Stomach (tissue), 19 donors: ENCODE measurements at places on chromosomes 4 and X.

GRCh38 chrX:50865311-50865710 lies 45.2 kb upstream of the BMP15 start:
- no peak for DNase-seq

- DNase-seq: no peak
These were observed 583.9 kb downstream of the KCTD8 start for GRCh38 chr4:43864616-43865146.

GRCh38 chr4:182854466-182854865 lies 62.7 kb downstream of the DCTD start:
- no peak for DNase-seq

DNA sequence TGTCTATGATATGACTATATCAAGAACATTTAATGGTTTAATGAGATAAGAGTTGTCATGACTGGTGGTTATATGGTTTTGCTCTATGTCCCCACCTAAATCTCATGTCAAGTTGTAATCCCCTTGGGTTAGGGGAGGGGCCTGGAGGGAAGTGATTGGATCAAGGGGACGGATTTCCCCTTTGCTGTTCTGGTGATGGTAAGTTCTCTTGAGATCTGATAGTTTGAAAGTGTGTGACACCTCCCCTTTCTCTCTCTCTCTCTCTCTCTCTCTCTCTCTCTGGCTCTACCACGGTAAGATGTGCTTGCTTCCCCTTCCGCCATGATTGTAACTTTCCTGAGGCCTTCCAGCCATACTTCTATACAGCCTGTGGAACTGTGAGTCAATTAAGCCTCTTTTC lies 803.4 kb downstream of the TRIML1 start:
- DNase-seq: no peak

DNA sequence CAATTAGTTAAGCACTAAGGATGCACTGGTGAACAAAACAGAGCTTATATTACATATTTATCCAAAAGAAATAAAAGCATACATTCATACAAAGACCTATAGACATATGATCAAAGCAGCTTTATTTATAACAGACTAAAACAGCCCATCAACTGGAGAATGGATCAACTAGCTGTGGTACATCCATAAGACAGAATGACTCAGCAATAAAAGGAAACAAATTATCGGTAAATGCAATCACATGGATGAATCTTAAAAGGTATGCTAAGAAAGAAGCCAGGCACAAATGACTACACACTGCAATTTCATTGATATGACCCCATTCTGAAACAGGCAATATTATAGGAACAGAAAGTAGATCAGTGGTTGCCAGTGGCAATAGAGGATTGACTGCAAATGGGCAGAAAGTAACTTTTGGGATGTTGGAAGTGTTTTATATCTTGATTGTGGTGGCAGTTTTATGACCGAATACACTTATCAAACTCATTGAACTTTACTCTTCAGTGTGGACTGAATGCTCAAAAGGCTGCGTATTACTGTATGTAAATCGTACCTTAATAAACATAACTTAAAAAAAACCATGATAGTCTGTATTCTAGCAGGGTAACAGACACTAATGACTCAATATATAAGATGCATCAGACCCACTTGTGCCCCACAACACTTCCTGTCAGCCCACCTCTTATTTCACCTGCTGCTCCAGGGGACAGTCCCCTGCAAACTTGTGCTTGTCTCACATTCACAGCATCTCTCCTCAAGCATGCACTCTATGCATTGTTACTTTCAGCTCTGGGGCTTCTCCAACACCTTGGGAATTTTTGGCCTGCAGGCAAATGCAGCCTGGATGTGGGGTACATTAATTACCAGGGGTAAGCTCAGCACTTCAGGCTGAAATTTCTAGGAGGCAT lies 59.1 kb downstream of the MID1IP1 start:
- no peak for DNase-seq

GRCh38 chr4:84927428-84927827 lies 39.1 kb downstream of the WDFY3 start:
- DNase-seq: no peak

DNA sequence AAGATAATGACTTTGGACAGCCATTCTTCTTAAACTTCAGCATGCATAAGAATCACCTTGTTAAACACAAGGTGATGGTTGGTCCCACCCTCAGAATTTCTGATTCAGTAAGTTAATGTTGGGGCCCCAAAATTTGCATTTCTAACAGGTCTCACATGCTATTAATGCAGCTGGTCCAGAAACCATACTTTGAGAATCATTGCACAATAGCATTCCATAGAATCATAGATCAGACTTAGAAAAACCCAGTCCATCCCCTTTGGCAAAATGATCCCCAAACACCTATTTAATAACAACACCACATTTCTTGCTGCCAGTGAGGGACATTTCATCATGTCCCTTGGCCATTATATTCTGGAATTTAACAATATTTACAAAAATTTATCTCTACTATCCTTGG lies 6.2 kb upstream of the MGAT4D start:
- no peak for DNase-seq

GRCh38 chr4:26372076-26372475 lies 51.3 kb downstream of the RBPJ start:
- DNase-seq: no peak

GRCh38 chr4:42420140-42420539 lies 22.9 kb downstream of the SHISA3 start:
- no peak for DNase-seq

DNA sequence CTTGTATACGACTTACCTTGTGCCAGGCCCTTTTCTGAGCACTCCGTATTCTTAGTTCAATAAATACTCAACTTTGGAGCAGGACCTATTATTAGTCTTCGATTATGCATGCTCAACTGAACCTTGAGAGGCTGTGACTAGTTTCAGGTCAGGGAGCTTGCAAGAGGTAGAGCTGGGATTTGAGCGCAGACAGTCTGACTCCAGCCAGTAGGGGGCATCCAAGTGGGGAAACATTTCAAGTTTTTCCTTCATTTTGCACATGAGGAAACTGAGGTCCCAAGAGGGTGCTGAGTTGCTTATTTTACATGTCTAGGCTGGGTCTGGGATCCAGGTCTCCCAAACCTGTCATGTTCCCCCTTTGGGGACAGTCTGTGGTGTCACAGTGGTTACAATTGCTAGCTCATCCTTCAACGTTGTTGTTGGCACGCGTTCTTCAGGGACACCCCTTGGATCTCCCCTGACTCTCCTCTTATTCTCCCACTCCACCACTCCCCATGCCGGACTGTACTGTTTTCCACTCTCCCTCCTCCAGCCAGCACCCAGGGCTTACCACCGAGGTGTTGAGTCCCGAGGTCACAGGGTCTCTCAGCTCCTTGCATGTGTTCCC lies 6.7 kb upstream of the PRICKLE3 start:
- peak; percentile 51 for DNase-seq

GRCh38 chr4:155999725-156000124 lies 46.1 kb upstream of the CTSO start:
- DNase-seq: no peak

GRCh38 chrX:146433771-146434170 lies 375.8 kb upstream of the CXorf51B start:
- no peak for DNase-seq

GRCh38 chr4:1330761-1331590 lies 16.0 kb upstream of the UVSSA start:
- no peak for DNase-seq

- DNase-seq: no peak
These were observed 20.2 kb downstream of the SETD7 start for GRCh38 chr4:139535871-139536234.

DNA sequence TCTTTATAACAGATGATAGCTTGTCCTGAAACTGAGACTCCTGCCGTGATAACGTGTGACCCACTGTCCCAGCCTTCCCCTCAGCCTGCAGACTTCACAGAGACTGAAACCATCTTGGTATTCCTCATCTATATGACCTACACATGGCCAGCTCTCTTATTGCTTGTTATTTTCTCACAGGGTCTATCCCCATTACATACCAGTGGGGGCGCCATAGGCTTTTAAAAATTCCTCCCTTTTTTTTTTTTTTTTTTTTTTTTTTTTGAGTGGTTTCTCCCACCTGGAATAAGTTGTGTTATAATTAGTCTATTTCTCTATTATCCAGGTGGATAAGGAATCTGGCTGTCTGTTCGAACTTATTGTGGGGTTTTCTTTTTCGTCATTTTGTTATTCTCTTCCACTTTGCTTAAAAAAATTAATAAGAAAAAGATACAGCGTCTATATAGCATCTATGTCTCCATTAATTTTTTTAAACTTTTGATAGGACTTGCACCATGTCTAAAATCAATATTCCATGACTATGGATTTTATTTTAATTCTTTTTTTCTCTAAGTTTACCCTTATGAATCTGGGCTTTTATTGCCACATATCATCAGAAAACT lies 47.2 kb downstream of the GYG2 start:
- peak; percentile 23 for DNase-seq

- no peak for DNase-seq
These were observed 6.3 kb upstream of the TAB3 start for GRCh38 chrX:30895370-30895769.

- no peak for DNase-seq
These were observed 229.9 kb upstream of the BOD1L1 start for GRCh38 chr4:13857397-13857796.

DNA sequence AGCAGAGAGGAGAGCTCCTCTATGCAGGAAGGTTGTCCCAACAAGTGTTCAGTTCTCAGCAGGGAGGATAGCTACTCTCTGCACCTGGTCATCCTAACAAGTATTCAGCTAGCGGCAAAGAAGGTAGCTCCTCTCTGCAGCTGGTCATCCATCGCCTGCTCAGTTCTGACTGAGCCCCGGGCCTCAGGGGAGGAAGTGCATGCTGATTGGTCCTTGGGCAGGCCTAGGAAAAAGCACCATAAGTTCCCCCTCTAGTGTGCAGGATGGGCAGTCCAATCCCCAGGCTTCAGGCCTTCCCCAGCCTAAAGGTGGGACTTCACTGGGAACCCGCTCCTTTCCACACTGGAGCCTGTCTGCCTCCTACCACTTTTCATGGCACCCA lies 4.4 kb upstream of the FBXW7 start:
- no peak for DNase-seq

DNA sequence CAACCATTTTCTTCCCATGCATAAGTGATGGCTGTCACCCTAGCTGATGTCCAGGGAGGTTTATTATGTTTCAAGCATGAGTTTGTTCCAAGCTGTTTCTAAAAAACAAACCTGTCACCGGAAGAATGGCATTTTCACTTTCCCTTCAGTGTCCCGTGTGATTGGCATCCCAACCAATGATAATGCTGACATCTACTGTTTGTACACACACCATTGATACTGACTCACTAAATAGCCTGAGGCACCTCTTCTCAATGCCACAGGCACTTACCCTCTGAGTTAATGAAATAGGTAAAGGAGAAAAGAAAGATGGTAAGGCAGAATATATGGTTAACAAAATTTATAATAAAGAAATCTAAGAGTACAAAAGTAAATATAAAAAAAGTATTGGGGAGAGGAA lies 23.1 kb upstream of the VCX2 start:
- DNase-seq: no peak

- DNase-seq: no peak
These were observed 173.2 kb downstream of the MGST2 start for GRCh38 chr4:139838811-139839210.

DNA sequence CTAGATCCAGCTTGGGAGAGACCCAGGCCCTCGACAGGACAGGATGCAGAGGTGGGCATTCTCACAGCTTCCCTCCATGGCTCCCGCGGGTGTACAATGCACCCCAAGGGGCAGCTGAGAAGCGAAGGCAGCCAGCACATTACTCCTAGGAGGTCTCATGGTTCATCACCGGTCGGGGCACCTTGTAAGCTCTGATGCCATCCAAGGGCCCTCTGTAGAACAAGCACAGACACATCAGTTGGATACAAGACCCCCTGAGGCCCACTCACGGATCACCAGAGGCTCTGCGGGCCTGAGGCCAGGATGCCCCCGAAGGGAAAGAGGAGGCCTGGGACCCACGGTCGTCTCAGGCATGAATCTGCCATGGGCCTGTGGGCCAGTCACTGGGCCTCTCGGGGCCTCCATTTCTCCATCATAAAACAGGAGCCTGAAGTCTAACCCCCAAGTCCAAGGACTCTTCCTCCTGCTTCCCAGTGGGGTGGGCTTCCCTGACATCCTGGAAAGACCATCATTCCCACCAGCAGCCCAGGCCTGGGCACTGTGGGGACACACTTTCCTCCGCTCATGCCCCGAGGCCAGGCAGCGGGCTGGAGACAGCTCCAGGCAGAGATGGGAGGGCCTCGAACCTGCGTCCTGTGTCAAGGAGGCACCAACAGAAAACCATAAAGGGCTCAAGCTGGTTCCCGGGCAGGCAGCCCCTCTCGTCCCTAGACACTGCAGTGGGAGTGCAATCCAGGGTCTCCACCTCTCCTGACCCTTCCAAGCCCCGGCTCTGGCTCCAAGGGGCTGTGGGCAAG lies 20.1 kb downstream of the HMX1 start:
- DNase-seq: no peak

DNA sequence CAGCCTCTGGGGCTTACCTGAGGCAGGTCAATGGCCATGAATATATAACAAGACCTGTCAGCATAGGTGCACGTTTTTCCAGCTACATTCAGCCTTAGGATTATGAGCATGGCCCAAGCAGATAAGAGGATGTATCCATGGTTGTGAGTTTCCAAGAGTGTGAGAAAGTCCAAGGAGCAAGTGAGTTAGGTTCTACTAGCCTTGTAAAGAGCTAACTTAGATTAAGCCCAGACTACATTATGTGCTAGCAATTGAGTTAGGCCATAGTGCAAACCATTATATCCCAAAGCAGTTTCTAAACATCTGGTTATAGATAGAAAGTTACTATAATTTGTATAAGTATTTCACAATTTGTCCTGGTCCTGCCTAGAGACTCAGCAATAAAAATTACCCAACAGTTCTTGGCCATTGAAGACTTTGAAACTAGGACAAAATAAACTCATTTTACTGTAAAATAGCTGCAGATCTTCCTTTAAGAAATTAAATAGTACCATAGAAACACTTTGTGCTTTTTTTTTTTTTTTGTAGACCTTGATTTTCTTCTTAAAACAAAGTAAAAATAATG lies 312.0 kb downstream of the CAMK2D start:
- no peak for DNase-seq

GRCh38 chr4:156762851-156763250 lies 208.7 kb downstream of the PDGFC start:
- no peak for DNase-seq

GRCh38 chrX:7233580-7234406 lies 85.8 kb upstream of the PUDP start:
- no peak for DNase-seq

GRCh38 chr4:6058531-6059374 lies 40.5 kb upstream of the C4orf50 start:
- no peak for DNase-seq

DNA sequence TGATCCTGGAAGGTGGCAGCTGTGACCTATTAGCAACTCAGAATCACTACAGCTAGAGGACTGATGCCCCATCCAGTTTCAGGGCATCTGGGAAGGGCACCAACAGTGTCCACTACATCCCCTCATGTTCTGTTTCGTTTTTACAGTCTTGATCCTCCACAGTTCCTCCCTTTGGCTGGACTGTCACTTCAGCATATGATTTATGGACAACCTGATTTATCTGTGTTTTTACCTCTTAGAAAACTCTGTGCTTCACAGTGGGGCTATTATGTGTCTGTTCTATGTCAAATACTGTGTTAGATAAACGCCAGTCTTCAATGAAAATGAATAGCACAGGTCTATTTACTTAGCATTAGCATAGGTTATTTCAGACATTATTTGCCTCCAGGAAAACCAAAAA lies 63.1 kb upstream of the GRPR start:
- no peak for DNase-seq

- DNase-seq: no peak
These were observed 35.9 kb downstream of the GYPA start for GRCh38 chr4:144104509-144105130.
